Activated T-cell treated with anti-CD3 and anti-CD28 coated beads for 24 hours (primary cell): ENCODE measurements at places on chromosomes 1 and 21.

- DNase-seq = no peak
Observed at GRCh38 chr1:79554688-79555087, 548.2 kb upstream of the ADGRL4 start.

DNA sequence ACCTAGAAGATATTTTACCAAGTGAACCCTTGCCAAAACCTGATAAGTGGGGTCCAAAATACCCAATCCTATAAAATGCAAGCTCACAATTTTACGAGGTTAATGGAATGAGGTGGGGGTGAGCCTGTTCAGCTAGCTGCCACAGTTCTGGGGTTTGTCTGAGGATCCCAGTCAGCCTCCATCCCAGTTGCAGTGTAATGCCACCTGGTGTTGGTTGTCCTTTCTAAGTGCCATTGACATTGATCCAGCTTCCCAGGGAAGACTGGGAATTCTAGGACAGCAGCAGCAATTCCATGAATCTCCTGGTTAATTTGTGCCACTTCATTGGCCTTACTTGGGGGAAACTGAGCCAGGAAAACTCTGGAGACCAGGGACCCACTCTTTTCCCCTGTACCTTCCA is 298.3 kb downstream of the RWDD3 start:
- DNase-seq = no peak

GRCh38 chr1:15674386-15675159 is 9.5 kb upstream of the PLEKHM2 start:
- no peak for DNase-seq

- DNase-seq = no peak
Observed at GRCh38 chr1:169086603-169087455, 19.7 kb upstream of the ATP1B1 start.

DNA sequence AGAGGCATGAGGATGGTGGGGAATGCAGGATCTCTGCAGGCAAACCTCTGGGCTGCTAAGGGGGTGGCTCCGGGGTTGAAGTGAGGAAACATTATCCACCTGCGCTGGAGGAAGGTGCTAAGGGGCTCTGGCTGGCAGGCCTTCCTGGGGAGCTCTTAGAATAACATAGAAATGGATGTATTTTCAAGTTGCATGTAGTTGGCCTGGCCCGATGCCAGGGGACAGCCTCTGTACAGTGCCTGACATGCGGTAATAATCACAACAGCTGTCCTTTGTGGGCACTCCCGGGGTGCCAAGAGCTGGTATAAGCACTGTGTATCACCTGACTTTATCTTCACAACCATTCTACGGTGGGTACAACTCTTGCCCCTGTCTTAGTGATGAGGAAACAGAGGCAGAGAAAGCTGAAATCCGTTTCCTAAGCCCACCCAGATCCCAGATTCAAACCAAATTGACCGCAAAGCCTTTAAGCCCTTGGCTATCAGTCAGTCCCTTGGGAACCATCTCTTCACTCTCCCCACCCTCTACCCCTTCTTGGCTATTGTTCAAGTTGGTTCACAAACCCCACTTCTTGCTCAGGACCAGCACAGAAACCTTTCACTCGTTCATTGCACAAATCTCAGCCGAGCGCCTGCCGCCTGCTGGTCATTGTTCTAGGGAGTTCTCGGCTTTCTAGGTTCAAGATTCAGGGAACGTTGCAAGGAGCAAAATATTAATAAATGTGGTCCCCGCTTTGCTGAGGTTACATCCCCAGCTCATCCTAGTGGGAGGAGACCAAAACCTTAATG is 30.9 kb downstream of the PADI4 start:
- DNase-seq = no peak

DNA sequence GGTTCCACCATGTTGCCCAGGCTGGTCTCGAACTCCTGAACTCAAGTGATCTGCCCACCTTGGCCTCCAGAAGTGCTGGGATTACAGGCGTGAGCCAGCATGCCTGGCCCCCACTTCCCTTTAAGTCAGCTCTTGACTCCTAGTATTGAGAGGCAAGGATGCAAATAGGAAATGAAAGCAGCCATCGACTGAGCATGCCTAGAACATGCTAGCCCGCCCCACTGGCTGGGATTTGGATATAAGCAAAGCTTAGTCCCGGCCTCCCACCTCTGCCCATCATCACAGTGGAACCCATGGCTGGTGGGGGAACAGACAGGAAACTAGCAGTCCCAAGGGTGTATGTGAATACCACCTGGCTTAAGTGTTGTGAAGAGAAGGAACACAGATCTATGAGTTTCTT is 10.5 kb downstream of the C1orf167 start:
- no peak for DNase-seq

DNA sequence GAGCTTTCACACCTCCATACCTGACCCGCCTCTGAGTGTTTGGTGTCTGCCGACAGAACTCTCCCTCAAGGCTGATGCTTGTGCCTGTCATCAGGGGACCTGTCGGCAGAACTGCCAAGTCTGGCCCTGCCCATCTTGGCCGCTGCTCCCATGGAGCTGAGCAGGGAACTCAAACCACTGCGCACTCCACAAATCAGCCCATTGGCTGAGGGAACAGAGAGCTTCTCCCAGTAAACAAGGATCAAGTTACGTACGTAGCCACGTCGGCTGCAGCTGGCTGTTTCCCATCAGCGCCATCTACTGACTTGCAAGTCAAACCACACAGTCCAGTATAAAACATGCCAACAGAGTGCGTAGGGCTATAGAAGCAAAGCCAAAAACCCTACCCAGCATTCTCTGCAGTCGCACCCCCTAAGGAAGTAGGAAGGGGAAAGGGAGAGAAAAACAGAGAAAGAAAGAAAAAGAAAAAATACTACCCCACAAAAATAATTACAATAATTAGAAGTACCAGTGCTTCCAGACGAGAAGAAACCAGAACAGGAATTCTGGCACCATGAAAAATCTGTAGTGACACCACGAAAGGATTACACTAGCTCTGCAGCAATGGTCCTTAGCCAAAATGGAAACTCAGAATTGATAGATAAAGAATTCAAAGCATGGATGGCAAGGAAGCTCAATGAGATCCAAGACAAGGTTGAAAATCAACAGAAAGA is 13.1 kb downstream of the KRTAP13-1 start:
- DNase-seq = no peak
